ENCODE measurements at places on chromosomes 3 and 15.
A peak's percentile ranks its signal among the peaks of the same experiment; 100 is the strongest.

- DNase-seq: no peak
These were observed 27.7 kb downstream of the SACM1L start for GRCh38 chr3:45716790-45717336.

- no peak for DNase-seq
These were observed 63.0 kb downstream of the SFMBT1 start for GRCh38 chr3:52982839-52983238.

GRCh38 chr3:111072031-111072921, 660 bp downstream of the NECTIN3 start:
- DNase-seq: no peak

GRCh38 chr3:36738702-36739101, 25.7 kb downstream of the DCLK3 start:
- no peak for DNase-seq

- no peak for DNase-seq
These were observed 10.8 kb downstream of the LYSMD4 start for GRCh38 chr15:99722406-99722805.

- no peak for DNase-seq
These were observed 120.8 kb upstream of the UMPS start for GRCh38 chr3:124609402-124609801.

- no peak for DNase-seq
These were observed 21.3 kb upstream of the EHD4 start for GRCh38 chr15:41993472-41994170.

- peak; percentile 59 for DNase-seq
These were observed at the start of gene HDGFL3 for GRCh38 chr15:83207660-83208366. HDGFL3 (minus strand) TSS chr15:83207823; CDS start chr15:83207414, 409 bp downstream.

DNA sequence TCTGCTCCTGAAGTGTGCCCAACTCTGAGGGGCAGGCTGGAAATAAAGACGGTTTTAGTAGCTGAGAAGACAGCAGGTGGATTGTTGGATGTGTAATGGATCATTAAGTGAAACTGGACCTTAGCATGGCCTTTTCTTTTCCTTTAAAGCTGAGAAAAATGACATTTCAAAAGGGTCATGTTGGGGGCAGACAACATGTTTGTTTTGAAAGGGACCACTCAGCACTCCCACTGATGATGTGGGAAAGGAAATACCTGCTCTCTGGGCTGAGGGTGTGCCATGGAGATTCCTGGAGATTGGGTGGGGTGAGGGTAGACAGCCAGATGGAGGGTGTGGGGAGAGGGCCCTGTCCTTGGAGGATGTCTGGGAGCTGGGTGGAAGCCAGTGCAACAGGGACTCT, 38.4 kb downstream of the ANAPC13 start:
- no peak for DNase-seq

GRCh38 chr3:188974856-188975599, 196.7 kb upstream of the TPRG1 start:
- no peak for DNase-seq

- no peak for DNase-seq
These were observed 50.6 kb upstream of the SPPL2A start for GRCh38 chr15:50815958-50816590.

DNA sequence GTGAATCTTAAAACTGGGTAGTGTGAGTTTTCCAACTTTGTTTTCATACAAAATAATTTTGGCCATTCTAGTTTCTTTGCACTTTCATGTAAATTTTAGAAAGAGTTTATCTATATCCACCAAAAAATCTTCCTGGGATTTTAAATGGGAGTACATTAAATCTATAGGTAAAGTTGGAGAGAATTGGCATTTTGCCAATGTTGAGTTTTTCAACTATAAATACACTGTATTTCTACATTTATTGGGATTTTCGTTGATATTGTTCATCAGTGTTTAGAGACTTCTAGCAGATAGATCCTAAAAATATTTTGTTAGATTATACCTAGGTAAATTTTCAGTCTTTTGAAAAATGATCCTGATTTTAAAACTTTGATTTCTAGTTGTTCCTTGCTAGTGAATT, 83.1 kb upstream of the CCDC54 start:
- no peak for DNase-seq

- DNase-seq: no peak
These were observed 2.9 kb downstream of the SH3GL3 start for GRCh38 chr15:83449937-83450506.

GRCh38 chr15:68389041-68389930, 42.7 kb downstream of the ITGA11 start:
- DNase-seq: no peak

DNA sequence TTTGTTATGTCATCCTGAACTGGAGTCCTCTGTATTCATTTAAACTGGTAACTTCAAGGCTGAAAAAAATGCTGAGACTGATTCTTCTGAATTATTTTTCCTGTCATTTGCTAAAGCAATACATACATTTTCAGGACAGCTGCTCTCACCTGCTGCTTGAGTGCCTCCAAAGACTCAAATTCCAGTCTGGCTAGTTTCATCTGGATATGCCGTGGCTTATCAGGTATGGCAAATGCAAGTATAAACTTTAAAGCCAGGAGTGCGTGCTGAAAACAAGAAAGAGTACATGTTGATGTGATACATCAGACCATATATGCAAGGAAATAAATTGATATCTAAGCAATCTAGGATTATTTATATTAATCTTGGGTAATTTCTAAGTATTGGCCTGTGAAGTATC, 146.1 kb downstream of the SNRK start:
- DNase-seq: no peak

All from GM12891 (cell line).